Body of pancreas (tissue), 4 donors: ENCODE measurements at places on chromosomes 3 and 15. TPM values are rescaled to one million over a fixed set of nuclear protein-coding genes. Genes with fewer than 3 reads are reported as not detected.

The LRRK1 gene
- 14.0 TPM for total RNA-seq

The VEPH1 gene
- 15.0 TPM for total RNA-seq

- H3K4me3 ChIP-seq = no peak overlapping the region
- no peaks in the 10 kb centered on the region for H3K4me1 ChIP-seq
- no peak overlapping the region for H3K27ac ChIP-seq
- no peaks in the 10 kb centered on the region for H3K36me3 ChIP-seq
- no peak for DNase-seq
- no peaks in the 10 kb centered on the region for H3K27me3 ChIP-seq
Measured at GRCh38 chr15:48366584-48367312, 35.5 kb downstream of the DUT start.

DNA sequence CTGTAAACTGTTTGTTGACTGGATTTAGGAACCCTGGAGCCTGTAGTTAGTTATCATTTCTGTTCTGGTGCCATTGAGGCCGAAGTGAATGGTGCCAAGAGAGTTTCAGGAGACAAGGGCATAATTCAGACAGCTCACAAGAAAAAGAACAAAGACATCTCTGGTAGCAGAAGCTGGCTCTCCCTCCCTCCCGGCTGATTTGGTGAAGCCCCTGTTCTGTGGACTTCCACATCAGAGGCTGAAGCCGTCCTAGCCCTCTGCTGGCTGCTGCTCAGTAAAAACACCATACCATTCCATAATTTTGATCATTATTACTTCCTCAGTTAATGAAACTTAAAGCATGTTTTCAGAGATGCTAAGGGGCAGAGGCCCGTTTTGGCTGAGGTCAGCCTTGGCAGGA lies 381.2 kb upstream of the WNT5A start:
- no peak overlapping the region for H3K4me3 ChIP-seq
- no peaks in the 10 kb centered on the region for H3K36me3 ChIP-seq
- no peaks in the 10 kb centered on the region for H3K27me3 ChIP-seq
- no peak overlapping the region for H3K27ac ChIP-seq

GRCh38 chr15:77659350-77660321 lies 26.9 kb upstream of the LINGO1 start:
- DNase-seq = peak; percentile 85
- no peaks in the 10 kb centered on the region for H3K27me3 ChIP-seq

DNA sequence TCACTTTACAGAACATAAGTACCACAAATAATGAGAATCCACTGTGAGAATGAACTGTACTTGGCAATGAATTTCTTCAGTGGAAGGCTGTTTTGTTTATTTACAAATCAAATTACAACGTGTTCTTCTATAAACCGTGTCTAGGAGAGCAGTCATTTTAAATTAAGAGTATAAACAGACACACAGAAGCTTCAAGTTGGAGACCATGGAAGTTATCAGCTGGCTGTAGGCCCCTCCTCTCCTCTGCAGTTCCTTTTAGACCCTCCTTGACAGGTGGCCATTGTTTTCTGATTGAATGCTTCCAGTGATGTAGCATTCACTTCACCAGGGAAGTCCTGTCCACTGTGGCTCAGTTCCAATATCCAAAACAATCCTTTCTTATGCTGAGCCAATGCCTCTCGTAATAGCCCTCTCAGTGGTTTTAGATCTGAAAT lies 7.3 kb upstream of the MAPK6 start:
- no peak overlapping the region for H3K4me3 ChIP-seq
- peak overlapping the region; percentile 3 for H3K27ac ChIP-seq
- H3K27me3 ChIP-seq = no peaks in the 10 kb centered on the region
- H3K36me3 ChIP-seq = no peaks in the 10 kb centered on the region
